AML-193 (cell line): ENCODE measurements at places on chromosomes 12 and 14.
A peak's percentile ranks its signal among the peaks of the same experiment; 100 is the strongest.

DNA sequence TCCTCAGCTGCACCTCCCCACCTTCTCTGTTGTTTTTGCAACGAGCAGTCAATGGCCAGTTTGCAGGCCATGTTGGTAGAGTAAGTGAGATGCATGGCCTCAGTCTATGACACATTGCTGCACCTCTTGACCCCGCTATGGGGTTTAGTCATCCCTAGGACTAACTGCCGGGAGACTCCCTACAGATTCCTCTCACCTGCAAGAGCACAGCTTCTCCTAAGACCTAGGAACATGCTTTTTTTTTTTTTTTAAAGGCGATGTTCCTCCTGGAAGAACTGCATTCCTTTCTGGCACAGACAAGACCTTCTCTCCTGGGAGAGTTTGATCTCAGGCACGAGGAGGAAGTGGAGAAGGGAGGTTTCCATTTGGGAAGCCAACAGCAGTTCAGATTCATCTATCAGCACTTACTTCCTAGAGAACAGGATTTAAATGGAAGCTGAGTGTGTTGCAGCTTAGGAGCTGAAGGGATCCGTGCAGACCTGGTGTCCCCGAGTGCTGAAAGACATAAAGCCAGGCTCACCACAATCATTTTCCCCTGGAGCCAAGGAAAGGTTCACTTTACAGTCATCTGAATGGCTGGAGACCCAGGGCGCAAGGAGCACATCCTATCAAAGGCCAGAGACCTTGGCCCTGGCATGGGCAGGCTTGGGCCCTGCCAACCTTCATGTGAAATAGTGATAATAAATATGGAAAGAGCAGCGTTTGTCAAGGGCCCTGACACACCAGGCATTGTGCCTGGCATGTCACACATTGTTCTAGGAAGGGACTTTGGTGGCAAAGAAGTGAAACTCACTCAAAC lies 104.1 kb downstream of the LGMN start:
- DNase-seq, result no peak

DNA sequence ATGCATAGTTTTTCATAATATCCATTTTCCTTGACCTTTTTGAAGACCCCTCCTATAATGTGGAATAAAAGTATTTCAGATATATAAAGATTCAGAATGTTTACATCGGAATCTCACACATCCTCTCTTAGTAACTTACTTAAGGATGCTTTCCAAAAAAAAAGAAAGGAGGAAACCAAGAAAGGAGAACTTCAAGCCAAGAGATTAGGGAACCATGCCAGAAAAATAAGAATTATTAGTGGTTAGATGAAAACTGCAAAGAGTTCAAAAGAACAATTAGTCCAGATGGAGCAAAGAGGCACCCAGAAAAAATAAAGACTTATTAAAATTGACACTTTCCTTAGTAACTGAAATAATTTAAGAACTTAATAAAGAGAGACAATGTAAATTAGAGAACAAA lies 179.2 kb downstream of the DUSP6 start:
- DNase-seq, result peak; percentile 31

GRCh38 chr12:6363330-6364043 lies 11.9 kb downstream of the SCNN1A start:
- peak; percentile 59 for DNase-seq

DNA sequence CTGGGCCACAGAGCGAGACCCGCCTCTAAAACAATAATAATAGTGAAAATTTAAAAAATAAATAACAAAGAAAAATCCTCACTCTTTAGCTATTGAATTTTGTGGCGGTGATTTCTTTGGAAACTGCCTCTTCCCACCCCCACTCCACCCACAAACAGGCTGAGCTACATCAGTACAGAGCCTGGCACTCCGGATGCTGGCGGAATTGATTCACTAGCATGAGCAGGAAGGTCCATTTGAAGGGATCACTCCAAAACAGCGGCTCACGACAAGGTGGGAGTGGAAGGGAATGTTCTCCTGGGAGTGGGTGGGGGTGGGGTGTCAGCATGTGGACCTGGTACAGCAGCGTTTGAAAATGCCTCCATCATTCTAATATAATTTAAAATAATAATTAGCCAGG lies 26.1 kb downstream of the CCDC177 start:
- no peak for DNase-seq

- DNase-seq, result no peak
Measured at GRCh38 chr12:13849456-13849855, 131.9 kb downstream of the GRIN2B start.

GRCh38 chr14:93909429-93910128 lies 17.6 kb upstream of the FAM181A start:
- no peak for DNase-seq

DNA sequence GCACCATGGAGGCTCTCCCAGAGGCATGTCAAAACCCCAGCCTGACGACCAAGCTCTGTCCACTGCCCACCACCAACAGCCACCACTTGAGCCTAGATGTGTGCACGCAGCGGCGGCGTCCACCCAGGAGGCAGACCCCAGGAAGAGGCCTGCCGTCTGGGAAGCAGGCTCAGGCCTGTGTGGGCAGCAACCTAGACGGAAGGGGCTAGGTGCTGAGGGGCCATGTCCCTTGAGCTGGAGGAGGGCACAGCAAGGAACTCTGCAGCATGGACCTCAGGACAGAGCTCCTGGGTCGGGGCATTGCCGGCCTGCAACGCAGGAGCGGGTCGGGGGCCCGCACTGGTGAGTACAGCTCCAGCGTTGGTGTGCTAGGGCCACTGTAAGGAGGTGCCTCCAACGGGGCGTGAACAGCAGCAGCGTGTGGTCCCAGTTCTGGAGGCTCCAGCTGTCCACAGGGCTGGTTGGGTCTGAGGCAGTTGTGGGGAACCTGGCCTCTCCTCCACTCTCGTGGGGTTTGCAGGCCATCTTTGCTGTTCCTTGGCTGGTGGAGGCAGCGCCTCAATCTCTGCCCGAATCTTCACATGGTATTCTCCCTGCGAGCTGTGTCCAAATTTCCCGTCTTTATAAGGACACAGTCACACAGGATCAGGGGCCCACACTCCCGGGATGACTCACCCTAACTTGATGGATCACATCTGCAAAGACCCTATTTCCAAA lies 20.5 kb downstream of the ZBTB42 start:
- DNase-seq, result no peak

DNA sequence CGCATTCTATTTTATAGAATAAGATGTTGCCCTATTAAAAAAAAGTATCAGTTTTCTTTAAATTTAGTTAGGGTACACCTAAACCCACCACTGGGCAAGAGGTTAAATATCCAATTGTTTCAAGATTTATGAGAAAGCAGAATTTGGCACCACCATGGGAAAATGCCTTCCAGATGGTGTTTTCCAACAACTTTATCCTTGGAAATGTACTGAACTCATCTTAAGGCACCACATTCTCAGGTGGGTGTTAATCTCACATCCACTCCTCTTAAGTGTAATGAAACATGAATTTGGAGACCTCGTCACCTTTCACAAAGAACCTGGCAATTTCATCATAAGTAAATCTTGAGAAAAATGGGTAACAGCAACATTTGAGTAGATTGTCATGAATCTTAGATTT lies 13.1 kb downstream of the CBX5 start:
- no peak for DNase-seq

- DNase-seq, result no peak
Measured at GRCh38 chr14:100581228-100582145, 5.7 kb downstream of the BEGAIN start.

DNA sequence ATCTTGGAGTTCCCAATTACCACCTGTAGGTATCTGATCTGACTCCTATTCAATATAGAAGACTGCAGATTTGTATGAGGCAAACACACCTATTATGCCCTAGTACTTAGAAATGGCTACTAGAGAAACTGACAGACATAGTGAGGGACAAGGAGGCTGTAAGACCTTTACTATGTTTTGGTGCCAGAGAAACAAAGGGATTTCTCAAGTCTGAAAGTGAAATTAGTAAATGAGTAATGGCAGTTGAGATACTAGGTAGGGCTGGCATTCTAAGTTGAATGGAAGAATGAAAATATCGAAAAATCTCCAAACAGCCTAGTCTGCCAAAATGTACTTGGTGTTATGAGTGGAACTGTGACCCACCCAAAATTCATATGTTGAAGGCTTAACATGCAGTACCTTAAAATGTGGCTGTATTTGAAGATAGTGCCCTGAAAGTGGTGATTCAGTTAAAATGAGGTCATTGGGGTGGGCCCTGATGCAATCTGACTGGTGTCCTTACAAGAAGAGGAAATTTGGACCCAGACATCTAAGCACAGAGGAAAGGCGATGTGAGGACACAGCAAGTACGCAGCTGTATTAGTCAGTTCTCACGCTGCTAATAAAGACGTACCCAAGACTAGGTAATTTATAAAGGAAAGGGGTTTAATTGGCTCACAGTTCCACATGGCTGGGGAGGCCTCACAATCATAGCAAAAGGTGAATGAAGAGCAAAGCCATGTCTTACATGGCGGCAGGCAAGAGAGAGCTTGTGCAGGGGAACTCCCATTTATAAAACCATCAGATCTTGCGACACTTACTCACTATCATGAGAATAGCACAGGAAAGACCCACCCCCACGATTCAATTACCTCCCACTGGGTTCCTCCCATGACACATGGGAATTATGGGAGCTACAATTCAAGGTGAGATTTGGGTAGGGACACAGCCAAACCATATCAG lies 127.0 kb downstream of the APAF1 start:
- no peak for DNase-seq

DNA sequence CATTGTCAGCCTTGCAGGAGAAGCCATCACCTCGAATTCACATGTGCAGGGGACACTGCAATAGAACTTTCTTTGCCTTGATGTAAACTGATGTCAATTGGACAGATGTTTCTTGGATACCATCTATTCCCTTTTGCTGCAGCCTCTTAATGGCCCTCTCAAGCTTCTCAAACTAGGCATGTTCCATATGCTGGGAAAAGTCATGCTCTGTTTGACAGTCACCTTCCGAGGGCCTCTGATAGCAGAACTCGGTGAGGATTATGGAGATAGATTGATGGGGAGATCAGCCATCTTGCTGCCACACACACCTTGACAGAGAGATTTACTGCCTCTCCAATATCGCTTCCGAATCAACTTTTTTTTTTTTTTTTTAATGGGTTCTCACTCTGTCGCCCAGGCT lies 145.8 kb upstream of the NUDT4 start:
- DNase-seq, result no peak

DNA sequence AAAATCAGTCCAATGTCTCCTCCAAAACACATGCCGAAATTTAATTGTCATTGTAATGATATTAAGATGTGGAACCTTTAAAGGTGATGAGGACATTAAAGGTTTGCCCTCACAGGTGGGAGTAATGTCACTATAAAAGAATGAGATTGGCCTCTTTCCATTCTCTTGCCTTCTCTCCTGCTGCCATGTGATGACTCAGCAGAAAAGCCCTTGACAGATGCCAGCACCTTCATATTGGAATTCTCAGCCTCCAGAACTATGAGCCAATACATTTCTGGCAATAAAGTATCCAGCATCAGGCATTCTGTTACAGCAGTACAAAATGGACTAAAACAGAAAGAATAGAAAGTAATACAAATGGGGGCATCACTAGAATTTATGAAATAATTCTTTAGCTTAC lies 609.7 kb downstream of the SLC16A7 start:
- DNase-seq, result no peak

GRCh38 chr12:130117701-130118100 lies 44.6 kb upstream of the FZD10 start:
- DNase-seq, result no peak

DNA sequence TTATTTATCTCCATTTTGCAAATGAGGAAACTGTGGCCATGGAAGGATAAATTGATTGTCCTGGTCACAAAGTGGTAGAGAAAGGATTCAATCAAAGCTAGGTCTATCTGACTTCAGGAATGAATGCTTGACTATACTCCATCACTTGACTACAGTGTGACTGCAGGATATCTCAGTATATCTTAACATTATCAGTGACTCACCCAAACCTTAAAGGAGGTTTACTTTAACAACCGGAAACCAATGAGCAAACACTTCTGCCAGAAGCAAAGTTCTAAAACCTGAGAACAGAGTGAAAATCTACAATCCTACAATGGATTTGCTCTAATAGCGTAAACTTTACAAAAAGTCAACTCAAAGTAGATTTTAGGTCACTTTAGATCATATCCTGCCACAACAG lies 277.0 kb downstream of the CEP128 start:
- DNase-seq, result no peak

GRCh38 chr12:43482311-43483085 lies 69.5 kb downstream of the ADAMTS20 start:
- peak; percentile 81 for DNase-seq

GRCh38 chr12:70060634-70061033 lies 182.6 kb upstream of the CNOT2 start:
- DNase-seq, result no peak

- DNase-seq, result no peak
Measured at GRCh38 chr14:74858022-74858421, 17.9 kb downstream of the PROX2 start.

DNA sequence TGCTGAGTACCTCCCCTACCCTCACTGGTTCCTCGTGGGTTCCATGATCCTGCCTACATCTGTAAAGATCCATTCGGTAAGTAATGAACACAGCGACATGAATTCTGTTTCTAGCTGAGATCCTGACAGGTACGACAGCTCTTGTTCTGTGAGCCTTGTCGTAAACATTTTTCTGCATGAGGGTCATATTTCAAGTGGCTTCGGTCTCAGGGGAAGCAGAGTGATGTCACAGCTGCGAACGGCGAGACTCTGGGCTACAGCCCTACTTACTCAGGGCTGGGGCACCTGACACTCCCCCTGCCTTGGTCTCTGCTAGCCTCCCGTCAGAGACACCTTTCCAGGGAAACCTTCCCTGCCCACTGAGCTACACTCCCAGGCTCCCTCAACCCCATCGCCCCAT lies 85.8 kb downstream of the RBM19 start:
- no peak for DNase-seq

GRCh38 chr12:106174876-106175275 lies 36.1 kb upstream of the NUAK1 start:
- no peak for DNase-seq

- DNase-seq, result no peak
Measured at GRCh38 chr12:114690267-114691135, 6.5 kb upstream of the TBX3 start.

GRCh38 chr12:91857813-91858542 lies 287.7 kb downstream of the BTG1 start:
- no peak for DNase-seq

- DNase-seq, result no peak
Measured at GRCh38 chr12:121560392-121561008, 20.3 kb downstream of the KDM2B start.

DNA sequence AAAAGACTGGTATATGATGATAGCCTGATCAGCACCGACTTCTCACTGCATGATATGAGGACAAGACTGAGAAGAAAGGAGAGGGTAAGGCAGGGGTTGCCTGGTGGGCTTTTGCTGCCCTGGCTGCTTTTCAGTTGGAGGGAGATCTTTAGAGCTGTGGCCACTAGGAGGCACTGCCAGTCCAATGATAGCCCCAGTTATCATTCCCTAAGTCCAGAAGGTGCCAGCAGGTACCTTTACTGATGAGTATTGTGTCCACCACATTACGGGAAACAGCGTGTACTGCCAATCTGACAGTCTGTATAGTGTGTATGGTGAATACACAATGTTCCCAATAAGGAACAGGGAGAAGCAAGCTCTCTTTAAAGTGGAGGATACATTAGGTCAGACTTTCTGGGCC lies 55.8 kb upstream of the CCDC175 start:
- DNase-seq, result peak; percentile 41

GRCh38 chr14:73753124-73753886 lies 39.1 kb upstream of the PNMA1 start:
- peak; percentile 71 for DNase-seq
